ENCODE measurements at places on chromosomes 7 and 10. TPM values are rescaled to one million over a fixed set of nuclear protein-coding genes. Genes with fewer than 3 reads are reported as not detected.

Gene SLC29A4
- total RNA-seq, result 2.7 TPM

Gene EN2
- 0.30 TPM for total RNA-seq

Gene SLC25A13
- total RNA-seq, result 18.1 TPM

Gene SORCS1
- total RNA-seq, result 16.7 TPM

DNA sequence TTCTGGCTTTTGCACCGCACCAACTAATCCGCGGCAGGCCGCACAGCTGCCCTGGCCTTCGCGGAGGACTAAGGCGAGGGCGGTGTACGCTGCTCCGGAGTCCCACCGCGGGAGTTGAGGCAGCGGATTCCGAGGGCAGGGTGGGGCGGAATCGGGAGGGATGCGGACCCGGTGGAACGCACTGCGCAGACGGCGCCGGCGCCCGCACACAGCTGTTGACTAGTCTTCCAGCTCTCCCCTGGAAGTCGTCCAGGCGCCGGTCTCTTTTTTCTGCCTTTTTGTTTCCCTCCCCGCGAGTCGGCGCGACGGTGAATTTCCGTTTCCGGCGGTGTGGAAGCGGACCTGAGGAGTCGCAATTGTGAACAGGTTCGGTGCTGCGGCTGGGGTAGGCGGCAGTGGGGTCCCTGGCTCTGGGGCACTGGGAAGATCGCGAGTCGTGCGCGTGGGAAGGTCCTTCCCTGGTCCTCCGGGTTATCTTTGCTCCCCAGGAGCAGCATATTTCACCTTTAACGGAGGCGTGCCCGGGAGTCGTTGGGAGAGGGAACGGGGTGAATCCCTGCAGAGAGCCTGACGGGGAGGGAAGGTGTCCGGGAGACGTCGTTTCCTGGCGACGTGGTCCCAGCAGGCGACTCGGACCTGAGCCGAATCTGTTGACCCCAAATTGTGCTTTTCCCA lies at the start of gene ASAH2B:
ASAH2B (plus strand) TSS at position 319 of the 675 bp plus-strand sequence. CDS start 5,195 bp downstream, outside the sequence.
- peak; percentile 83 for ATAC-seq

- peak; percentile 69 for ATAC-seq
Measured at GRCh38 chr10:69769395-69769992, 32.2 kb upstream of the COL13A1 start.

GRCh38 chr10:112640638-112641037 lies 193.6 kb downstream of the VTI1A start:
- no peak for ATAC-seq

DNA sequence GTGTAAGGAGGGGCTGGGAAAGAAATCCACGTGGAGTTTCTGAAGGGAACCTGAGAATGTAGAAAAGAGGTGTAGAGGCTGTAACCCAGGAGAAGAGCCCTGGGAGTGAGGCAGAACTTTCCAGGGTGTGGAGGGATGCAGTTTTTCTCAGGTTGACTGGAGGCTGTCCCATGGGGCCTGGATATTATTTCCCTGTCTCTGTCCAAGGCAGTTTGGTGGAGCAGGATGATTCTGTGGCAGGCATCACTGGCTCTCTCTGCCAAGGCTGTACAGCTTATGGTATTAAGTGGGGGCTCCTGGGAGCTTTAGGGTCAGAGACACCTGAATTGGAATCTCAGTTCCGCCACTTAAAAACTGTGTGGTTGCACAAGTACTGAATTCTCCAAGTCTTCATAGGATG lies 81.6 kb downstream of the CHN2 start:
- no peak for ATAC-seq

DNA sequence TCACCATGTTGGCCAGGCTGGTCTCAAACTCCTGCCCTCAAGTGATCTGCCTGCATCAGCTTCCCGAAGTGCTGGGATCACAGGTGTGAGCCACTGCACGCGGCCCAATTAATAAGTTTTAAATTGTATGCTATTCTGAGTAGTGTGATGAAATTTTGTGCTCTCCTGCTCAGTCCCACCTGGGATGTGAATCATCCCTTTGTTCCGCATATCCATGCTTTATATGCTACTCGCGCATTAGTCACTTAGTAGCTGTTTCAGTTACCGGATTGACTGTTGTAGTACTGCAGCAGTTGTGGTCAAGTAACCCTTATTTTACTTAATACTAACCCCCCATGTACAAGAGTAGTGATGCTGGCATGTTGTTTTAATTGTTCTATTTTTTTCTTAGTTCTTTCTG lies 47.3 kb upstream of the OIT3 start:
- no peak for ATAC-seq

- no peak for ATAC-seq
Measured at GRCh38 chr7:123184271-123184670, 15.5 kb downstream of the SLC13A1 start.

DNA sequence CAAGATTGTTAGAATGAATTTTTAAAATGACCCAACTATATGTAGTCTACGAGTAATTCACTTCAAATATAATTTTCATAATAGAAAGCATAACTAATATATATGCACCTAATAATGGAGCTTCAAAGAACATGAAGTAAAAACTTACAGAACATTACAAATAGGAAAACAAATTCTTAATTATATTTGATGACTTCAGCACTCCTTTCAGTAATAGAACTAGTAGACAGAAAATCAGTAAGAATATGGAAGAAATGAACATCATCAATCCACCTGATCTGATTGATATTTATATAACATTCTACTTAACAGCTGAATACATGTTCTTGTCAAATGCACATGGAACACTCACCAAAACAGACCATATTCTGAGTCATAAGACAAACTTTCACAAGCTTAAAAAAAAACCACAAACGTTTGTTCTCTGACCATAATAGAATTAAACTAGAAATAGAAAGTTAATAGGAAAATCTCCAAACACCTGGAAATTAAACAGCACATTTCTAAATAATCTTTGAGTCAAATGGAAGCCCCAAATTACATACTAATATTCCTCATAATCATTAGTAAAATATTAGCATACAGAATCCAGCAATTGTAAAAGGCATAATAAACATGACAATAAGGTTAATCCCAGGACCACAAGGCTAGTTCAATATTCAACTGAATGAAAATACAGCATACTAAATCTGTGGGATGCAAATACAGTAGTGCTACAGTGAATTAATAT lies 48.0 kb downstream of the BRAF start:
- ATAC-seq, result no peak

GRCh38 chr10:77319557-77319956 lies 318.1 kb downstream of the KCNMA1 start:
- no peak for ATAC-seq

Data from motor neuron (in vitro differentiated cells).